ENCODE measurements at places on chromosomes 7 and 10.

GRCh38 chr10:93514521-93514920 is 18.1 kb downstream of the CEP55 start:
- DNase-seq: no peak

- DNase-seq: no peak
Observed at GRCh38 chr10:87064651-87065050, 30.0 kb downstream of the GLUD1 start.

GRCh38 chr7:46853451-46853850 is 728.5 kb downstream of the TNS3 start:
- no peak for DNase-seq

GRCh38 chr10:89419548-89419947 is 5.2 kb downstream of the IFIT5 start:
- DNase-seq: no peak

DNA sequence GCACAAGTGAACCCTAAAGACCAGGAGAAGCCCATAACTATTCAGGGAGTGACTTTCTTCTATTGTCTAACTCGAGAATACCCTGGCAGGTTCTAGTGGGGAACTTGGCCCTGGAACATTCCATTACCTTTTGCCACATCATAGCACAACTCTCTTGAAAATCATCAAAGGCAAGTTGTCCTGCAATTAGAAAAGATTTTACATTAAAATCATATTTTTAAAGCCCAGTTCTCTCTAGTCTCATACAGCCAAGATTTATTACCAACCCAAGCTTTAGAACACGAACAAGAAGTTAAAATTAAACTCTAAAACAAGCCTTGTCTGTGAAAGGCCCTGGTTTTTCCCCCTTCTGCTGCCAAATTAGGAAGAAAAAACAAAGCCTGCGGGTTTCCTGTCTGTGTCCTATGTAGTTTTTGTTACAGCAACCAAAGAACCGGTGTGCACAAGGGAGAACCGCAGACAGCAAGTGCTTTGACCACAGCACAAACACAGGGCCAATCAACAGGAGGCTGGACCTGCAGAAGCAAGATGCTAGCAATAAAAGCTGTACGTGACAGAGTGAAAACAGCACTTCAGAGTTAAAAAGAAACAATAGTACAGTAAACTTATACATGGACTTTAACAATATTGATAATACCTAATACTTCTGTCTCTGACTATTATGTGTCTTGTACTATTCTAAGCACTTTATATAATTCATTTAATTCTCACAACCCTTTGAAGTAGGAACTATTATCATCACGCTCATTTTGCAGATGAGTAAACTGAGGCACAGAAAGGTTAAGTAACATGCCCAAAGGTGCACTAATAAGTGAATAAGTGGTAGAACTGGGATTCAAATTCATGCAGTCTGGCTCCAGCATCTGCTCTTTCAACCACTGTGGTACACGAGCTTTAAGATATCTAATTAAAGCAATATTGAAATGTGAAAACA is 65.8 kb downstream of the STK17A start:
- no peak for DNase-seq

- DNase-seq: no peak
Observed at GRCh38 chr10:18737841-18738240, 78.6 kb downstream of the ARL5B start.

- DNase-seq: no peak
Observed at GRCh38 chr7:143360788-143361551, 1.5 kb downstream of the FAM131B start.

DNA sequence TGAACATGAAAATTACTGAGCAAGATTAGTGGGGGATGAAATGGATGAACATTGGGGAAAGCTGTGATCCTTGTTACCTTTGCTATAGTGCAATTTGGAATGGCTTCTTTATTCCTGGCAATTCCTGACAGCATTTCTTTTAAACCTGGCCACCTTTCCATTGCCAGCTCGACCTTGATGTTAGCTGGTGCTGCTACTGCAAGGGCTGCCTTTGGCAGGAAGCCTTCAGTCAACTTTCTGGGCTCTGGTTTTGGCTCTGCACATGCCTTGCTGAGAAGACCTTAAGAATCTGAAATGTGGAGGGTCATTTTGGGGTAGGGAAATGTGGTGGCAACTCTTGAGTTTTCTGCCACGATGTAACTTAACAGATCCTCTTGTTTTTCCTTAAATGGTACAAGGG is 64.7 kb downstream of the KAT6B start:
- no peak for DNase-seq

DNA sequence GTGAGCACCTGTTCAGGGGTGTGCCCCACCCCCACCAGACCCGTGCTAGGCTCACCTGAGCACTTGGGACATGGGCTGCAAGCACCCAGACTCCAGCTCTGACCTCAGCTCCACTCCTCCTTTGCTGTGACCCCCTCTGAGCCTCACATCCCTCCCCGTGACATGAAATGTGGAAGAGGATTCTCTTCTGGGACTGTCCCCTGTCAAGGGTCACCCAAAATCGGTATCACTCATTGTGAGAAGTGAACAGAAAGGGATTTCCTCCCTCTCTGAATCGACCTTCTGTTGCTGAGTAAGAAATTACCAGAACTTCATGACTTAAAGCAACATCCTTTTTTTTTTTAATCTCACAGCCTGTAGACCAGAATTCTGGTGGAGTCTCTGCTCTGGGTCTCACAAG is 6.2 kb upstream of the CHST15 start:
- no peak for DNase-seq

DNA sequence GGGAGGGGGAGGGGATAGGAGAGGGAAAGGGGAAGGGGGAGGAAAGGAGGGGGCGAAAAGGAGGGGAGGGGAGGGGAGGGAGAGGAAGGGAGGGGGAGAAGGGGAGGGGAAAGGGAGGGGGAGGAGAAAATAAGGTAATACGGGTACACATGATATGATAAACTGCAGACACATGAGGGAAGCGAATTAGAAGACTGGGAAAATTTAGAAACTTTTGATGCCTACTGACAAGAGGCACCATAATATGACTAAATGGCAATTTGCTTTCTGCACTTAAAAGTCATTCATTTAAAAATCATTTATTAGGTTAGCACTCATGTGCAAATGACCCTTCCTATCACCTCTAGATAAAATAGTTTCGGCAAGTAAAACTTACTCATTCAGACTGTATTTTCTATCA is 73.6 kb downstream of the ARHGAP12 start:
- no peak for DNase-seq

GRCh38 chr10:59709395-59710125 is at the start of gene SLC16A9:
SLC16A9 (minus strand) TSS chr10:59709850; CDS start chr10:59684291, 25,559 bp downstream.
- DNase-seq: no peak

GRCh38 chr7:31107106-31108090 is 55.3 kb downstream of the ADCYAP1R1 start:
- DNase-seq: no peak

- DNase-seq: no peak
Observed at GRCh38 chr7:51080622-51081269, 235.9 kb downstream of the COBL start.

DNA sequence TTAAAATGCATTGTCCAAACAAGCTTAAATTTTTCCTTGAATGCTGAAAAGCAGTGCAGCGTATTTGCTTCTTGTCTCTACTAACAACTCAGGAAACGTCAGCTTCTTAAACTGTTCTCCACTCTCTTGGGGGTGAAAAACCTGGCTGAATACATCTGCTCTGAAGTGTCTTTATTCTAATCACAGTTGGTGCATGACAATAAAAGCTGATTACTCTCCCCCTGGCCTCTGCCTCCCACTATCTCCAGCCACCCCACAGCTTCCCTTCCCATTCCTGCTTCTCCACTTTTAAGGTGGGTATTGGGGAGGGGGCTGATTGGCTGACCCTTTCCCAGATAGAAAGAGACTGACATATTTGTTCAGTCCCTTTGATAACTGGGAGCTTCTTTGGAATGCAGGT is 456.0 kb downstream of the SORCS1 start:
- DNase-seq: no peak

DNA sequence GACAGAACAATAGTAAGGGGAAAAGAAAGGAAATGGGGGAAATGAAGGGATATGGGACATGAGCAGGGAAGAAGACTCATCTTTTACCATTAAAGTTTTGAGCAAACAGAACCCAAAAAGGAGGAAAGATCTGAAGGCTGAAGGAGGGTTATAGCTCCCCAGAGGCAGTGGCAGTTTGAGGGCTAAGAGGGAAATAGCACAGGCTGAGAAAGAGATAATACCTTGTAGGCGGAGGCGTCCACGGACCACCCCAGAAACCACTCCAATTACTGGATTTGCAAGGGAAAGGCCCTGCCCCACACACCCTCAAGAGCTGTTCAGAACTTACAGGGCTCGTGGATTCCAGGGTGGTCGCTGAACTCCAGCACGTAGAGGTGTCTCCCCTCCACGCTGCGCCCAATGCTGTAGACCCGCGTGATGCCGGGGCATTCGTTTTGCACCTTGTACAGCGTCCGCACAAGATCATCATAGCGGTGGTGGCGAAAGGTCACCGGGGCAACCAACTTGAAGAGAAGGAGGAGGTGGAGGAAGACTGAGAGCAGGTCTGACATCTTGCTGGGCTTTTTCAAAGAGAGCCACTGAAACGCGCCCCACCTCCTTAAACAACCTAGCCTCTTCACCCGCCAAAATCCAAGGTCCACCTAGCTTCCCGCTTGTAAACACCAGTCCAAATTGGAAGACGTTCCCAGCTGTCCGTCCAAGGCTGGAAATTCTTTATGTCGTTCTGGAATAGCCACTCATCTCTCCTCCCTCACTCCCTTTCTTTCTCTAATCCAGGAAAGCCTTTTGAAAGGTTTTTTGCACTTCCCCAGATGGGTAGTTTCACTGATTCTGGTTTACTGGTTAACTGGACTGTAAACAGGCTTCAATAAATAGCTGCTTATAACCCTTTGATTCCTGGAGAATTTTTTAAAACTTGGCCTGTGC is at the start of gene CPN1:
TSS of gene CPN1 (minus strand) at position 795 of the 927 bp plus-strand sequence. CDS start at position 551, 244 bp downstream.
- DNase-seq: no peak

- DNase-seq: peak; percentile 18
Observed at GRCh38 chr10:104406715-104407650, 53.4 kb downstream of the CFAP58 start.

DNA sequence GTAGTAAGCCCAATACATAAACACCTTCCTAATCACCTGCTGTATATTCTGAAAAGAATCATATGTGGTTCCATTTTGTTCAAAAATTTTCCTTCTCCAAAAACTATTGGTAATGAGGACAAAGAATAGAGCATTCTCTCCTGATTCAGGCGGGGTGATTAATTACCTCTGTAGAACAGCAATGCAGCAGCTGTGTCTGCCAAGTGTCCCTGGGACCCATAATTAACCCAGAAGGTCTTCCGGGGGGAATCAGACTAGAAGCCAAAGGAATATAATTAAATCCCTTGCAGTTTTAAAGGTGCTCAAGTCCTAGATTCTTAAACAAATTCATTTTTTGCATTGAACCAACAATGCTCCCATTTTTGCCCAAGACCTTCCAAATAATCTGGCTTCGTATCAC is 60.3 kb upstream of the ABLIM1 start:
- no peak for DNase-seq

GRCh38 chr10:120456143-120456625 is 843 bp upstream of the PLPP4 start:
- no peak for DNase-seq

GRCh38 chr7:100568896-100569844 is 4.5 kb downstream of the SAP25 start:
- no peak for DNase-seq

GRCh38 chr7:43590862-43591557 is 8.1 kb downstream of the STK17A start:
- no peak for DNase-seq

- DNase-seq: no peak
Observed at GRCh38 chr7:36591636-36592035, 132.7 kb downstream of the AOAH start.

- DNase-seq: no peak
Observed at GRCh38 chr7:37633048-37633447, 50.5 kb upstream of the GPR141 start.

DNA sequence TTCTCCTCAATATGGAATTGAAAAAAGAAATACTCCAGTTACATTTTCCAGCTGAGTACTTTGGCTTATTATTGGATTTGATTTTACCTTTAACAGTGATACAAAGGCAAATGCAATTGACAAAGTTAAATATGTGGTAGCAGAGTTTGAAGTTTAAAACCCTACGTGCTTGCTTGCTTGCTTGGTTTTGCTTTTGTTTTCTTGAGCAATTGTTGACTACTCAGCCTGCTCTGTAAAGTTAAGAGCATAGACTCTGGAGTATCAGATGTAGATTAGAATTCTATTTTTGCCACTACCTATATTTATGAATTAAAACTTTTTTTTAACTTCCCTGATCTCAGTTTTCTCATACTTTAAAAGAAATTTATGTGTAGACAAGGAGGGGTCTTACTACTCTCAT is 51.4 kb downstream of the PCDH15 start:
- DNase-seq: no peak

- DNase-seq: no peak
Observed at GRCh38 chr7:158054081-158054480, 533.5 kb downstream of the PTPRN2 start.

DNA sequence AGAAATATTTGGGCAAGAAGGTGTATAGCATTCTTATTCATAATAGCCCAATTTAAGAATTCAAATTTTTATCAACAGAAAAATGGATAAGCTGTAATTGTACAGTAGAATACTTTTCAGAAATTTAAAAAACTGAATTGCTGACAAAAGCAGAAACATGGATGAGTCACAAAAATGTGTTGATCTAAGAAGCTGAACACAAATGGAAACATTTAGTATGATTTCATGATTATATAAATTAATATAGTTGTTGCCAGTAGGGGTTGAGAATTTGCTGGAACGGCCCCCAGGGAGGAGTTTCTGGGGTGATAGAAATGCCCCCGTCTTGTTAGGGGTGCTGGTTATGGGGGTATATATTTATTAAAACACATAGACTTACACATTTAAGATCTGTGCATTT is 179.1 kb downstream of the KLF6 start:
- no peak for DNase-seq

GRCh38 chr10:70856454-70856853 is 31.9 kb downstream of the PCBD1 start:
- no peak for DNase-seq

DNA sequence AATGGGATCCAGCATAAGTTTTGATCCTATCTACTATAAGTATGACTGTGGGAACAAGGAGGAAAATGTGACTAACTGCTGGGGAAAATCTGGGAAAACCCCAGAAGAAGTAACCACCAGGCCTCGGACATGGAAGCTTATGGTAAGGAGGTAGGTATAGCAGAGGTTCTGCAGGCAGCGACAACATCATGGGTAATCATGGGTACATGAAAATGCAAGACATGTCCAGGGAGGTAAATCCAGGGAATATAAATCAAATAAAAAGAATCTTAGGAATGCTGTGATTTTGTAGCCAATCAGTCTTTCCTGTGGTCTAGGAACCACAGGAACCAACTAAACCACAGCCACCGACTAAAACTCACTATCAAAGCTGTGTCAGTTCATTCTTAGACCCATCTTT is 168.3 kb upstream of the NPY start:
- no peak for DNase-seq

- DNase-seq: no peak
Observed at GRCh38 chr7:140219672-140220524, 43.1 kb upstream of the KDM7A start.

GRCh38 chr10:24882047-24882698 is 70.2 kb downstream of the PRTFDC1 start:
- DNase-seq: no peak

DNA sequence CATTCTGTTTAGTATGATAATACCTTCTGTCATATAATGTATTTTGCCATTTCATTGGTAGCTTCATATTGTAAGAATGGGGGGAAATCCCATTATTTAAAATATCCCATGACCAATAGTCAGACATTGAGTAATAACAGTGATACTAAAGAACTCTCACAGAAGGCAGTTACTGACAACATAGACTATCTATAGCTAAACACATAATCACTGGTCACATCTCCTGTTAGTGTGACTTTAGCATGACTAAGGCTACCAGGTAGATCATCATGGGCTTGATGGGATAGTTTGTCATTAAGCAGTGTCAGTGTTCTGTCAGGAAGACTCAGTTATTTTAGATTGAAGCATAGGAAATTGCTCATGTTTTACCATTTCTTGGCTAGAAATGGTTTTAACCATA is 16.4 kb downstream of the OPN1SW start:
- DNase-seq: no peak

All from Panc1 (cell line).